H7 (cell line): ENCODE measurements at places on chromosomes 11 and 22. TPM values are rescaled to one million over a fixed set of nuclear protein-coding genes. Genes with fewer than 3 reads are reported as not detected.

Gene ABTB2
- 9.3 and 12.2 TPM in 2 replicates for total RNA-seq

- no peak for DNase-seq
These were observed 204.5 kb downstream of the CSNK2A3 start for GRCh38 chr11:11148596-11148995.

DNA sequence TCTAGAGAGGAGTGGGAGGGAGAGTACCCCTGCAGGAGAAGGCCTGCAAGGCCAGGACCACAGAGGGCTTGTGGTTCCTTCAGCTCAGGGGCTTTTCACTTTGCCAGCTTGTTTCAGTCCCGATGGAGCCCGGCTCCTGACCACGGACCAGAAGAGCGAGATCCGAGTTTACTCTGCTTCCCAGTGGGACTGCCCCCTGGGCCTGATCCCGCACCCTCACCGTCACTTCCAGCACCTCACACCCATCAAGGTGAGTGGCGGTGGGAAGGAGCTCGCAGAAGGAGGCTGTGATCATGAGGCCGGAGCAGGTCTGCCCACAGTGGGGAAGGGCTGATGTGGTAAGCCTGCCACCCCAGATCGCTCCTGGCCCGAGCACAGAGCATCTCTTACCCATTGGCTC, 13.5 kb downstream of the ACP2 start:
- DNase-seq = peak; percentile 14

GRCh38 chr22:32217465-32217864, 12.6 kb upstream of the RFPL2 start:
- DNase-seq = no peak

DNA sequence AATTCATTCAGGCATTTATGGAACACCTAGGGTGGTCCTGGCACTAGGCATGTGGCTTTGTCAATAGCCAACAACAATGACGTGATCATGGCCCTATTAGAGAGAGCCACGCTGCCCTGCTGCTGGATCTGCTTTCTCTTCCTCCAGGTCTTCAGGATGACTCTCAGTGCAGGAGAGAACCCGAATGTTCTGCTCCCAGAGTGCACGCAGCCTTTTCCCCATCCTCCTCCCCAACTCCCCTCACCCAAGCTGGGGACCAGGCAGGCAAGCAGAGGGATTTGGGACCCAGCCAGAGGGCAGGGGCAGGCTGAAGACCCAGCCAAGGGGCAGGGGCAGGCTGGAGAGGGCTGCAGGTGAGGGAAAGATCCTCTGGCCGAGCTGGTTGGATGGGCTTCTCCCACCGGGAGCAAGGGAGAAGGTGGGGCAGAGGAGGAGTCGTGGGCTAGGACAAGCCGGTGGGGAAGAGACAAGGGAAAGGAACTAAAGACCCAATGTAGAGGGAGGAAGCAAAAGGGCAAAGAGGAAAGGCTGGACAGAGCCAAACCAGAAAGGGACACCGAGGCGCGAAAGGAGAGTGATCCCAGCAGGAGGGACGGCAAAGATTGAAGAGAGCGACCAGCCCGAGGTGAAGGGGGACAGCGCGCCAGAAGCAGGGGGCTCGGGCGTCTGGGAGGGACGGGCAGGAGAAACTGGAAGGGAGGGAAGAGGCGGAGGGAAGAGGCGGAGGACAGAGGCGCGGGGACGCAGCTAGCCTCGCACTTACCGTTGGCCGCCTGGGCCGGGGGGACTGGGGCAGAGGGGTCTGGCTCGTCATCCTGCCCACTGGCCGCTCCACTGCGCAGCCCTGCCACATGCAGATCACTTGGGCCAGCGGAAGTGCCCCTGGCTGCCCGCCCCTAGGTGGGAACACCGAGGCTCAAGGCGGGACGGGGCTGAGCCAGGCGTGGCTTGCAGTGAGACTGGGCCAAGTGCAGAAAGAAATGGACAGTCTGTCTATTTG, at the start of gene KCTD14:
KCTD14 (minus strand) TSS at position 880 of the 1,000 bp plus-strand sequence; CDS start at position 853, 27 bp downstream.
- peak; percentile 91 for DNase-seq
